NCI-H2107 (cell line): ENCODE measurements at places on chromosomes 4 and X.

- DNase-seq: no peak
Measured at GRCh38 chr4:99383399-99383798, 30.9 kb upstream of the ADH1C start.

GRCh38 chrX:38220415-38221390 is at the start of gene SRPX:
TSS of gene SRPX (minus strand) at chrX:38220871. CDS start at chrX:38220792, 79 bp downstream.
- DNase-seq: no peak

- no peak for DNase-seq
Measured at GRCh38 chr4:88981556-88981955, 75.4 kb downstream of the FAM13A start.

- no peak for DNase-seq
Measured at GRCh38 chr4:4772534-4772933, 86.9 kb upstream of the MSX1 start.

GRCh38 chr4:147570616-147571015 is 46.6 kb upstream of the TMEM184C start:
- DNase-seq: no peak

DNA sequence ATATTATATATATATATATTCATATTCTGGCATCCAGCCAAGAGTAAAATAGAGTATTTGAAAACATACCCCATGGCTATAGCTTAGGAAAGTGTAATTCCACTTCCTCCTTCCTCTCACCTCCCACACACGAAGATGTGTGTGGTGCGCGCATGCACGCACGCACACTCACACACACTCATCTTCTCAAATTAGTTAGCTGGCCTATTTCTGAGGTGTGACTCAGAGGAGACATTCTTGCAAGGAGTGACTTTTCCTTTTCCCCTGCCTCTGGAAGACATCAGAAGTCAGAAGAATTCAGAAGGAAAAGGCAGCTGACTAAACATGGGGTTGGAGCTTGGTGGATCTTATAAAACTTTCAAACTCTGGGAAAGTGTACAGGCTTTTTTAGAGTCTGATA is 8.8 kb downstream of the ENPEP start:
- no peak for DNase-seq

- no peak for DNase-seq
Measured at GRCh38 chr4:87632469-87632868, 17.6 kb upstream of the DMP1 start.

GRCh38 chr4:10715696-10716095 is 31.1 kb upstream of the CLNK start:
- no peak for DNase-seq

DNA sequence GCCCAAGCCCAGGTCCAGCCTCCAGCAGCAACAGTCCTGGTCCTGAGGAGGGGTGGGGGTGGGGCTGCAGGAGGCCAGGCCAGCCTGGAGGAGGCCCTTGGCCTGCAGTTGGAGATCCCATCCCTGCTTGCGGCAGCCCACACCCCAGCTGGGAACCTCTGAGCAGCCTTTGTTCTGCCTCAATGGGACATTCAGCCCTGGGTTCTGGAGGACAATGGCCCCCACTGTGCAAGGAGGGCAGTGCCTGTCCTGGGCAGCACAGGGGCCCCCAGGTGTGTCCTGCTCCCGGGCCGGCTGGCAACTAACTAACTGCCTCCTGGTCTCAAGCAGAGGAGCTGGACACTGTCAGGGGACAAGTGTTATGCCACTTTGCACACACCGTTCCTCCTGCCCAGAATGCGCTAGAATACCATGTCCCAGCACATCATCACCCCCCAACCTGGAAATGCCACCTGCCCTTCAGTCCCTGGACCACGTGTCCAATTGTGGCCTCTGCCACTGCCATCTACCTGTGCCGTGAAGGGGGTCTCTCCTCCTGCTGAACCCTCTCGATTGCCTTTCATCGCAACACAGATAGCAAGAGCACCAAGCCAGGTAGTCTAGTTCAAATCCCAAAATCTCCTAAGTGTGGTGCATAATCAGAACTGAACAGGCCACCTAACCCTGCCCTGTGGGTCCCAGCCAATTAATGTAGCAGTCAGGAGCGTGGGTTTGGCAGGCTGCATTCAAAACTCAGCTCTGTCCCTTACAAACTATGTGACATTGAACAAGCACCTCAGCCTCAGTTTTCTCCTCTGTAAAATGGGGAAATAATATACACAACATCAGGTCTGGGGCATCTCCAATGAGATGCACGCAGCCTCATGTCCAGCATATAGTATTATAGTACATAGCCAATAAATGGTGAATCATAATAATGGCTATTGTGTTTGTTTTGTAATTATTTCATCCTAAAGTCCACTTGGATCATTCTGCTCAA is 8.8 kb downstream of the PPP2R2C start:
- DNase-seq: no peak

DNA sequence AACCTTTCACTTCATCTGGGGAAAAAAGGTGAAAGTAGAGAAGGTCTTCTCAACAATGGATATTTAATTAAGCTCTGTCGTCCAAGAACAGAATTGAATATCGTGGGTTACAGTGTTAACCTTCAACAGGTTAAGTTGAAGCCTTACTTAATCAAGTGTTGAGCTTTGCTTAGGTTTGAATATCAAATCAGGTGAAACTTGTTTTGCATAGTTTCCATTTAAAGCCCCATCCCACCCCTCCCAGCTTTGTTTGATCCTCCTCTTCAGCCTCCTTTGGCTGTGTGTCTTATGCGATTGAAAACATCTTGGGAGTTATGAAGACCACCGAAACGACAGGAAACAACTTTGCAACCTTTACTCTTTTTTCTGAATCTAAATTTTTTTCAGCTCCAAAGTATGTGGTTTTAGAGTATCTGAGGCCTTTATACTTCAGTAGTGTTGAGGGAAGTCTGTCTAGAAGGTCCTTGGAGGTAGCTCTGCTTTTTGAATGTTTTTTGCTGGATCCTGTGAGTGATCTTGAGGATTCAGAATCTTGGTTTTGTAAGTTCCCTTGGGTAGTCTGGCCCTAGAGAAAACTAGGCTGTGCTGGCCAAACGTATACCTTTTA is 39.1 kb downstream of the MCUB start:
- no peak for DNase-seq
